HCT116 (cell line): ENCODE measurements at places on chromosomes 16 and 17. TPM values are rescaled to one million over a fixed set of nuclear protein-coding genes. Genes with fewer than 3 reads are reported as not detected.
A peak's percentile ranks its signal among the peaks of the same experiment; 100 is the strongest.

Gene MAP3K3
- total RNA-seq = 18.5 TPM

Gene BCL6B
- total RNA-seq = 0.57 TPM

Gene HOXB1
- total RNA-seq = not detected

Gene SETD6
- total RNA-seq = 26.6 TPM

Gene KRTAP9-4
- not detected for total RNA-seq

Gene C16orf86
- total RNA-seq = 0.79 TPM

Gene TBC1D28
- not detected for total RNA-seq

Gene HOXB7
- 33.6 TPM for total RNA-seq

Gene RPL23
- 1,631 TPM for total RNA-seq

Gene ANKRD40CL
- total RNA-seq = 0.57 TPM

- no peak for DNase-seq
These were observed 12.7 kb upstream of the SMARCD2 start for GRCh38 chr17:63855185-63855584.

DNA sequence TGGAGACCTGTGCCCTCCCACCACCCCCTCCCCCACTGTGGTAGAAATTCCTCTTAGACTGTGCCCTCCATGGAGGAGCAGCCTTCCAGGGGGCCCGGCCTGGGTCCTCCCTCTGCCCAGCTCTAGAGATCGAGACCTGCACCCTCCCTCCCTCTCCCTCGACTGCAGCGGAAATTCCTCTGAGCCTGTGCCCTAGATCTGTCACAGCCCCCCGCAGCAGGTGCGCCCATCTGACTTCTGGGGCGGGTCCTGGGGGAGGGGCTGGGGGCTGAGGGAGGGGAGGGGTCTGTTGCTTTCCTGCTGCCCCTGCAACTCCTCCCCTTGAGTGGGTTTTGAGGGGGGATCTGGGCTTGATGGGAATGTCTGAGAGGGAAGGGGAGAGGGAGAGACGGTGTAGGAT is 177.8 kb upstream of the GSE1 start:
- DNase-seq = no peak

DNA sequence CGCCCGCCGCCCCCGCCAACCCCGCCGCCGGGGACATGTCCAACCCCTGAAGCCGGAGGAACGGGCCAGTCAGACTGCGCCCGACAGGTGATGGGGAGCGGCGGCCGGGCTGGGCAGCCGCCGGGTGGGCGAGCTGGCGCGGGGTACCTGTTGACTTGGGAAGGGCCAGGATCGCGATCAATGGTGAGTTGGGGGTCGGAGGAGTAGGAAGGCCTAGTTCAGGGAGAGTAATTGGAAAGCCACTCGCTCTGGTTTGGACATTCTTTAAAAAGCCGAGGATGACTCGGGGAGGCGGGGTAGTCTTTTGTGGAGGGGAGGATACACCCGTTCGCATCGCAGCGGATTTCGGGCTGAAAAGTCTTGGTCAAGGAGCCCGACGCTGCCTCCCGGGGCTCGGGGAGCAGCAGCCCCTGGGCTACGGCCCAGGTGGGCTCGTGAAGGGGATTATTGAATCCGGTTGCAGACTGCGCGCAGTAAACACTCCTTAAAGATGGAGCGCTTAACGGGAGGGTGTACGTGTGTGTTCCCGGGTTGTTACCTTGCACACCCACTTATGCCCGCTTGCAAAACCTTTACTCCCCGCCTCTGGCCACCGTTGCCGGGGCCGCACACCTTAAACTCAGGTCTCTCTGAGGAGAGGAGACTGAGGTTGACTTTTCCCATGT is 123.8 kb downstream of the GOSR1 start:
- DNase-seq = no peak

- DNase-seq = no peak
These were observed 220.0 kb downstream of the ZNF423 start for GRCh38 chr16:49635591-49636581.

DNA sequence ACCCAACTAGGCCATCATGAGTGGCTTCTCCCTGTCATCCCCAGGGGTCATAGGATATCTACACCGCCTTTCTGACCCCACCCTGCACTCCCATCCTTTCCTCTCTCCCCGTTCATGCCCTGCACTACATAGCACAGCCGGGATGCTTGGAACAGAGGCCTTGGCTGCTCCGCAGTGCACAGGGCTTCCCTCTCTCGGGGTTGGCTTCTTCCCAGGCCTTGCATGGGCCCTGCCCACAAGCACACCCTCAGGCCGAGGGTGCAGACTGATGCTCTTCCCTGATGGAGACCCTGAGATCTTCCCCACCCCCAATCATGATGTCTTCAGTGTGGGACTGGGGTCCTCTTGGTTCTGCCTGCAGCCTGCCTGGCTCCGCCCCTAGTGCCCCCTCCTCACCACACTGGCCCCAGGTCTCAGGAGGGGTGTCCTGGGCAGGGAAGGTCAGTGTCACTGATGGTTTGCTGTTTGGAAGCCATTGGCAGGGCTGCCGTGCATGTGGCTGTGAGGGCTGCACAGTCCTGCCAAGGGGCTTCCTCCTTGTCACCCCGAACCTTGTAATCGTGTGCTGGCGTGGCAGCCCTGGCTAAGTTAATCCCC is 14.3 kb upstream of the NAGLU start:
- no peak for DNase-seq

- DNase-seq = no peak
These were observed 547.7 kb downstream of the KCNJ2 start for GRCh38 chr17:70717042-70717441.

- DNase-seq = no peak
These were observed 417.2 kb upstream of the C16orf82 start for GRCh38 chr16:26649381-26650045.

DNA sequence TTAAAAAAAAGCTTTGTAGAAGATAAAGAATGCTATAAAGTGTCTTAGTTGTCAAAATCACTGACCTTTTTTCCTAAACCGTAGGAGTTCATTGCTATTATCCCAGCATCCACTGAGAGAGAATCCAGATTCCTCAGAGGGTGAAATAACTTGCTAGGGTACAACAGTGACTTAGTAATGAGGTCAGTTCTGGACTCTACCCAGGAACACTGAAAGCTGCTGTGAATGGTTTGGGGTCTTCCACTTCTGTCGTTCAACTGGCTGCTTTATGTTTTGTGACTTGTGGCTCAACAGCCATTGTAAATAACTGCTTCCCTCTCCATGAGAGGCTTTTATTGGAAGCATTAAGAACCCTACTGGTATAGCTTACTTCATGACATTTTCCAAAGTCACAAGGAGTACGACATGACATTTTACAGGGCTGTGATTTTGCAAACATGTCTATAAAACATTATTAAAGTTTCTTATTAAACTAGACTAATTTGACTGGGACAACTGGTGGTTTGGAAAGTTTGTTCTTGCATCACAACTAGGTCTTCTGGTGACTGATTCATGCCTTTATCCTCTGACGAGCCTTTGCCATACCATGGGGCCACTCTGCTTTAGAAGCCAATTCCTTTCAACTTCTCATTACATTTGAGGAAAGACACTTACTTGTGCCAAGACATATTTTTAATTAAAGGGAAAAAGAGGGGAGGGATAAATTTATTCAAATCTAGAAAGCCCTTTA is 92.2 kb upstream of the CDH11 start:
- DNase-seq = no peak

DNA sequence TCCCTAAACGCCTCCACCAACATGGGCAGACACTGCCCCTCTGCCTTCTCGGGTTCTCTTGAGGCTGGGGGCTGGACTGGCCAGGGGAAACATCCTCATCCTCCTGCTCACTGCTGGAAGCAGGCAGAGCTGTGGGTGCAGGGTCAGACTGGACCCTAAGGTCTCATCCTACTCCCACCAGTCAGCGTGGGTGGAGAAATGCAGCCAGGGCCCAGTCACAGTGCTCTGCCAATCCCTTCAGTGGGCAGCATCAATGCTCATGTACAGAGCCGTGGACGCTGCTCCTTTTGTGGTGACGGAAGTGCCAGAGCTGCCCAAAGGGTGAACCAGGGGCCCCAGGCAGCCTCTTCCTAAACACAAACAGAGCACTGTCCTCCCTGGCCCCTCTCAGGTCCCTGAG is 13.4 kb upstream of the TBX2 start:
- no peak for DNase-seq

- DNase-seq = peak; percentile 31
These were observed 41.8 kb downstream of the BRD7 start for GRCh38 chr16:50326835-50327465.

DNA sequence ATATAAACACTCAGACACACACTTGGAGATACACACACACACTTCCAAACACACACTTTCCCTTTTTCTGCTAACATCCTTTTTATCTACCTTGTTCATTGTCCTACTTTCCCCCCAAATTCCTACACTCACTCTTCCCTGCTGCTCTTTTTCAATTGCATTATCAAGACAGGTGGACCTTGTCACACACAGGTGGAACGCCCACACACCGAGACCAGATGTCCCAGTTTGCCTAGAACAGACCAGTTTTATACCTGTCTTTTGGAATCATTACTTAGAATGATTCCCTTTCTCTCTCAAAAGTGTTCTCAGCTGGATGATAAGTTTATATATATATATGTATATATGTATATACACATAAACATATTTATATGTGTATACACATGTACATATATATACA is 50.7 kb upstream of the ARHGAP44 start:
- no peak for DNase-seq

GRCh38 chr17:34360601-34361270 is 2.3 kb downstream of the CCL1 start:
- no peak for DNase-seq

GRCh38 chr17:54971147-54971546 is 2.6 kb downstream of the STXBP4 start:
- DNase-seq = no peak

- no peak for DNase-seq
These were observed 214.1 kb downstream of the SEC14L1 start for GRCh38 chr17:77354670-77355455.

DNA sequence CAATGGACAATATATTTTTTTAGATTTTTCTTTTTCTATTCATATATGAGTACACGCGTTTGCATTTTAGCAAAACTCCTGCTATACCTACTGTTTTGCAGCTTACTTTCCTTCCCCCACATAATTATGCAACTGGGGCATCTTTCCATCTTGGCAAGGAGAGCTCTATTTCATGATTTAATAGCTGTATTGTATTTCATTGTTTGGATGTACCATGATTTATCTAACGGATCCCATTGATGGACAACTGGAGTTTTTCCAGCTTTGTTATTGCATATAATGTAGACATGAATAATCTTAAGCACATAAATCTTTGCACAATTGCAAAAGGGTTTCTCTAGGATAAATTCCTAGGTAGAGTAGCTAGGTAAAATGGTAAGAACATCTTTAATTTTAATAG is 133.9 kb downstream of the PITPNC1 start:
- DNase-seq = no peak

DNA sequence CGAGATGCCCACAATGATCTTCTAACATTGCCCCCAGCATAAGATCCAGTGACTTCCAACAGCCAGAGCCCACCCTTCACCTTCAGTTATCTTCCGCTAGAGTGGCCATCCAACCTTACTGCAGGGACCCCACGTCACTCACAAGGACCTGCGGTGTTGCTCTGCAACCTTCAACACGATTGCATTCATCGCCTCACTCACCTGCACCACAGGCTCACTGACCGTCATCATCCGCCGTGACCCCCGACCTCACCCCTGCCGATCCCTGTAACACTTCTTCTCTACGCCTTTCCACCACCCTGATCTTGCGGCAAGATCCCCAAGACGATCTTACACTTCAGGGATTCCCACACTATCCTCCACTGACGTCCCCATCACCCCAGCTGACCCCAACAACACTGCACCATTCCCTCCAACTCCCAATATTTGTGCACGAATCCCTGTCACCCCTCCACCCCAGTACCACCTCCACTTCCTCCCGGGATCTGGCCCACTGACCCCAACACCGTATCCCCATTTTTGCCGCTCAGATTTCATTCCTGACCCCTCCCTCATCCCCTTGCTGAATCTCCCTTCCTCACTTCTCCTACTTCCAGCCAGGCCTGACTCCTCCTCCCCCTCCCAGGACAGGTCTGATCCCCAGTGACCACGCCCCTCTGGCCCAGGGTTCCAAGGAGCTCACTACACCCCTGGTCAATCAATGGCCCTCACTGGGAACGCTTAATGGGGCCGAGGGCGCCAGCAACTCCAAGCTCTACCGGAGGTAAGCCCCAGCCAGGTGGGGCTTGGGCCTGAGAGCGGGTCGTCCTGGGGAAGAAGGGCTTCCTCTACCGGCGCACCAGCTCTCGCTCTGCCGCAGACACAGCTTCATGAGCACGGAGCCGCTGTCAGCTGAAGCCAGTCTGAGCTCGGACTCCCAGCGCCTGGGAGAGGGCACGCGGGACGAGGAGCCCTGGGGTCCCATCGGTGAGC is 7.6 kb downstream of the RUNDC3A start:
- DNase-seq = no peak

DNA sequence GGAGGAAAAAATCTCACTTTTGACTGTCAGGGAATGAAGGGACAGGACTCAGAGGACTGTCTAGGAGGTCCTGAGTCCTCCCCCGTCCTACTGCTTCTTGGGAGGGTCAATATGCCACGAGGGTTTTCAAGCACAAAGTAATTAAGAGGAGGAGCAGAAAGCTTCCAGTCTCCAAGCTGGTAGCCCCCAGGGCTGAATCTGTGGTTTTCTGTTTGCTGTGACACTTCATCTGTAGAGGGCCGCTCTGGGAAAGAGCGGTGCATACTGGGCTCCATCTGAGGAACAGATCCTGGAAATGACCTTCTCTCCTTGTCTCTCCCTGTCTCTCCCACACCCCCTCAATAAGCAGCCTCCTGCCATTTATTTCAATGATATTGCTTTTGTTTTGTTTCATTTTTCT is 180.1 kb upstream of the SDK2 start:
- no peak for DNase-seq

DNA sequence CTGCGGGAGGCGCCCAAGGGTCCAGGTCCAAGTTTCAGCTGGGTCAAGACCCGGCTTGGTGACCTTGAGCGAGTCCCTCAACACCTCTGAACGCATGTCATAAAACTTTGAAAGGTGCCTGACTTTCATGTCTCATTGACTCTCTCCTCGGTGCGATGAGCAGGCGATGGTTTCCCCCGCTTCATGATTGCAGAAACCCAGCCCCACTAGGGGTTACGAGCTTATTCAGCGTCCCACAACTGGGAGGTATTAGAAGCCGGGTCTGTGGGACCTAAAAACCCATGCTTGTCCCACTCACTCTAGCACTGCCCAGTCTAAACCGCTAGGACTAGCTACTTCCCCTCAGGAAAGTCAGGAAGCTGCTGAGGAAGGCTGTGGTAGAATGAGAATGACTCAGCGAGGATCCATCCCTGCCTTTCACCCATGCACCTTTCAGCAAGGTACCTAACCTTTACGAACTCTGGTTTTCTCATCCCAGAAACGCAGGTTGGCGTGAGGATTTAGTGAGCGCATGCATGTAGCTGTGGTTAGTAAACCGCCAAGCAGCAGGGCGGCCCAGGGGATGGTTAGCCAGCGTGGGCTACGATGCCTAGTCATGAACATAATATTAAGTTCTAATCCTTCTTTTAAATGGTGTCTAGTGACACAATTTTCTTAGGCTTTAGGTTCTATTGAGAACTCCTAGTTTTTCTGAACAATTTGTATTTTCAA is 26.2 kb upstream of the RFFL start:
- DNase-seq = no peak

GRCh38 chr16:85897382-85897781 is 1.6 kb upstream of the IRF8 start:
- no peak for DNase-seq

GRCh38 chr17:7977039-7977438 is 25.4 kb upstream of the GUCY2D start:
- DNase-seq = no peak

- no peak for DNase-seq
These were observed 76.2 kb downstream of the CCT6B start for GRCh38 chr17:34885076-34885475.
